ENCODE measurements at places on chromosomes 7 and 10. TPM values are rescaled to one million over a fixed set of nuclear protein-coding genes. Genes with fewer than 3 reads are reported as not detected.

The TNS3 gene
- 27.4 TPM for total RNA-seq

The PDGFA gene
- 24.1 TPM for total RNA-seq

The EPDR1 gene
- total RNA-seq: 2.7 TPM

The MBLAC1 gene
- total RNA-seq: 1.4 TPM

The ETV1 gene
- total RNA-seq: 31.2 TPM

The DIP2C gene
- 15.1 TPM for total RNA-seq

The BICC1 gene
- total RNA-seq: 0.27 TPM

The AKR1C3 gene
- total RNA-seq: 12.0 TPM

The KCNH2 gene
- total RNA-seq: 1.1 TPM

The TMEM139 gene
- total RNA-seq: 2.2 TPM

The HPSE2 gene
- 0.07 TPM for total RNA-seq

The AKR1C1 gene
- 2.8 TPM for total RNA-seq

The ANK3 gene
- 82.4 TPM for total RNA-seq

The MKI67 gene
- 74.8 TPM for total RNA-seq

The MCM10 gene
- total RNA-seq: 44.8 TPM

The ERVW-1 gene
- 1.6 TPM for total RNA-seq

The LFNG gene
- 17.7 TPM for total RNA-seq

The WNT16 gene
- 0.65 TPM for total RNA-seq

The FOXI2 gene
- 1.3 TPM for total RNA-seq

The PDK4 gene
- 0.42 TPM for total RNA-seq

The RABGEF1 gene
- 26.7 TPM for total RNA-seq

The SAP25 gene
- 5.8 TPM for total RNA-seq

The CADPS2 gene
- total RNA-seq: 4.1 TPM

The TMEM213 gene
- not detected for total RNA-seq

The EN2 gene
- total RNA-seq: not detected

The CYTH3 gene
- total RNA-seq: 5.1 TPM

The SLC26A5 gene
- total RNA-seq: 0.35 TPM

The H2BK1 gene
- not detected for total RNA-seq

The MSMB gene
- total RNA-seq: 2.9 TPM

The CYP17A1 gene
- not detected for total RNA-seq

The PAX4 gene
- not detected for total RNA-seq

The STEAP1 gene
- 0.66 TPM for total RNA-seq

The SEMA3A gene
- total RNA-seq: 72.8 TPM

The GALNT17 gene
- 108 TPM for total RNA-seq

The TMEM270 gene
- total RNA-seq: not detected

The VIM gene
- 188 TPM for total RNA-seq

The CXCL12 gene
- total RNA-seq: 0.91 TPM

The GBF1 gene
- total RNA-seq: 30.2 TPM
